ENCODE measurements at places on chromosomes 3 and 15.
A peak's percentile ranks its signal among the peaks of the same experiment; 100 is the strongest.

GRCh38 chr15:60385620-60386552 lies 11.9 kb downstream of the ANXA2 start:
- no peak for DNase-seq

- peak; percentile 91 for DNase-seq
These were observed at the start of gene DIS3L for GRCh38 chr15:66293419-66294156. DIS3L (plus strand) TSS chr15:66293568; CDS start chr15:66293597, 29 bp downstream.

- no peak for DNase-seq
These were observed 86.2 kb upstream of the OCA2 start for GRCh38 chr15:28185148-28185895.

DNA sequence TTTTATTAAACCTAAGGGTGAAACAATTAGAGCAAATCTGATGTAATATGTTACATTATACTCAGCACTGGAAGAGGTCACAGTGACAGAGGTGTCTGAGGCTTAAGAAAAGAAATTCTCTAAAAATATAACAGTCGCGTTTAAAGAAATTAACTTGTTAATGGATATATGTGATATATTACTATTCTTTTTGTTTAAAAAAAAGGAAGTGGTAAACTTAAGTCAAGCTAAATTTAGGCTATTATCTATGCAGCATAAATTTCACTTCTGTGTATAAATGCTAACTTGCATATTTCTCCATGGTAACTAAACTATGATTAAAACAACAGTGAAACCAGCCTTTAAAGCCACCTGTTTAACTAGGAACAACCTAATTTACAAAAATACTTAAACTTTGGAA lies 191.3 kb downstream of the FOXP1 start:
- DNase-seq, result no peak

GRCh38 chr3:151979906-151980305 lies 106.5 kb downstream of the SUCNR1 start:
- DNase-seq, result no peak

GRCh38 chr15:62344806-62345539 lies 179.9 kb upstream of the C2CD4B start:
- DNase-seq, result peak; percentile 77

DNA sequence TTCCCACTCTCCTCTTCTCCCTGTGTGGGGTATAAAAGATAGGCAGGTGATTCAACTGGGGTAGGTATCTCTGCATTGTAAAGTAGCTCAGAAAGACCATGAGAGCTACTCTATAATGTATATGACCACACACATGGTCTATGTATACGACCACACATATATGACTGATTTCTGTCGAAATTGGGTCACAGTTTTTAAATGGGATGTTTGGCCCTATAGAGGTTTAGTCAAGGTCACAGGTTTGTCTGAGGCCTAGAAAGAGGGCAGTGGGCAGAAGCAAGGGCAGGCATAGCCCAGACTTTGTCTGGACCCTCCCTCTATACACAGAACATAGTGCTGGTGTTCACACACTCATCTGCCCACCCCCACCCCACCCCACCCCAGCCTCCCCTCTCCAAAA lies 4.4 kb downstream of the LAMP3 start:
- DNase-seq, result no peak

DNA sequence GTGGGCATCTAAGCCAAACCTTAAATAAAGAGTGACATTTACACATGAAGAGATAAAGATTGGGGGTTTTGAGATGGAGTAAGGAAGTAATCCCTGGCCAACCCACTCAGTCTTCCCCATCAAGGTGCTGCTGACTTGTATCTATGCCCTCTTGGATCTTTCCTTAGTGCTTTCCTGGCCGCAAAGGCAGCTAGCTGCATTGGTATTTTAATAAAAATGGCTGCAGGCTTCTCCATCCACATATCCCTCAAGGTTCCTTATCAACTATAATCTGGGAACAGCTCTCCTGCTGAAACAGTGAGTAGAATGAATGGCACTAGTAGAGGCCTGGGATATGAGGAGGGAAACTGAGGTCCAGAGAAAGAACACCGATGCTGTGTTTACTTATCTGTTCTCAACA lies 122.2 kb upstream of the ANKRD28 start:
- DNase-seq, result no peak

DNA sequence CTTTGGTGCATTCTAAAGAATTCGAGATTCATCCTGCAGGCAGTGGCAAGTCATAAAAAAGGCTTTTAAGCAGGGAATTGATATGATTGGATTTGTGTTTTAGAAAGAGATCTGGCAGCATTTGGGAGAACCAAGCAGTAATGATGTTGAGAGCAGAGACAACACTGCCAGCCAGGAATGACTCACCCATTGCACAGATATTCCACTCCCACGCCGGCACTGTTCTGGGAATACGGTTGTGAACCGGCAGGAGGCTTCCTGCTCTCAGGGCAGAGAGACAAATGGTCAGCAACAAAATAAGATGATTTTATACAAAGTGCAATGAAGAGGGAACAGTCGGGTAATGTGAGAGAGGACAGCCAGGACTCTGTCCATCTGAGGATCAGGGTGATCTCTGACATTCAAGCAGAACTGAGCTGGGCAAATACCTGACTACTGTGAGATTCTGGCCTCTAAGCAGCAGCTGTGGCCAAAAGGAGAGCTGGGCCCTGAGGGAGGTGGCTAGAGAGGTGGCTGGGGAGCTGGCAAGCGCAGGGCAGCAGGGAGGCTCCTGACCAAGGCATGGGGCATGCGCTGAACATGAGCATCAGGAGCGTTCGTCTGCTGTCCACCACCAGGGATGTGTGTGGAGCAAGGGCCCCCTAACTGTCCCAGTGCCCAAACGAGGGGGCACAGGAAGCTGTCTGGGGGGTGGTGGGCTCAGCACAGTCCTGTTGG lies 56.1 kb upstream of the PLXNA1 start:
- DNase-seq, result no peak

GRCh38 chr15:26382444-26383072 lies 390.3 kb downstream of the GABRB3 start:
- no peak for DNase-seq

DNA sequence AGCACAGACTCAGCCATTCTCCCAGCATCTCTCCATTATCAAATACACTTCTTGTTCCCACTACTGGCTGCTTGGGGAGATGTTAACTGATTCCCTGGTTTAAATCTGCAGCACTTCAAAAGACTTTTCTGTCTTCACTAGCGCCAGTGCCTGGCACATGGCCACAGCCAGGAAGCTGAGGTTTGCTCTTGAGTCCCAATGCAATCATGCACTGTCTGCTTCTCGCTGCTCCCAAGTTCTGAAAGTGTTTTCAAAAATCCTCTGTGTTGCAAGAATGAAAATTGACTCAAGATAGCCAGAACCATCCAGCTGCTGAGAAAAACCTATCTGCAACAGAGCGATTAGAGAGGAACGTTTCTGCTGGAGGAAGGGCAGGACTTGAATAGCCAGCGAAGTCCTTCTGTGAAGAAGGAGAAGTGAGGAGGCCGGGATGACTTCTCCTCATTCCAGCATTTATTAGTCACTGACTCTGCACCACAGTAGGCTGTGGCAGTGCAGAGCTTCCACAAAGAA lies 358.4 kb upstream of the NR2F2 start:
- DNase-seq, result no peak

DNA sequence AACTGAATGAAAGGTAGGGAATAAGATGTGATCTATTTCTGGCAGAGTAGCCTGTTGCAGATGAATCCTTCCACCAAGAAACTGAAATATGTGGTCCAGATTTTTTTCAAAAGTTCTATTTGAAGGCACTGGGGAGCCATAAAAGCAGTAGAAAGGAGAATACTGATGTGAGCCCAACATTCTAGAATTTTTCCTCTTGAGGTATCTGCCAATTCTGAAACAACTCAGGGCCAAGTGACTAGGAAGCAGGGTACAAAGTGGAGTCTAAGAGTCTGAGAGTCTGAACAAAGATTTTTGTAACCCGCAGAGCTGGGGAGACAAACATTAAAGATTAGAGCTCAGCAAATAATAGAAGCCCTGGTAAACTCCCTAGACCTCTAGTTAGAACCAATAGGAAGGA lies 58.3 kb upstream of the SLCO3A1 start:
- DNase-seq, result no peak

- DNase-seq, result no peak
These were observed 135.5 kb upstream of the SGO1 start for GRCh38 chr3:20321391-20322047.

DNA sequence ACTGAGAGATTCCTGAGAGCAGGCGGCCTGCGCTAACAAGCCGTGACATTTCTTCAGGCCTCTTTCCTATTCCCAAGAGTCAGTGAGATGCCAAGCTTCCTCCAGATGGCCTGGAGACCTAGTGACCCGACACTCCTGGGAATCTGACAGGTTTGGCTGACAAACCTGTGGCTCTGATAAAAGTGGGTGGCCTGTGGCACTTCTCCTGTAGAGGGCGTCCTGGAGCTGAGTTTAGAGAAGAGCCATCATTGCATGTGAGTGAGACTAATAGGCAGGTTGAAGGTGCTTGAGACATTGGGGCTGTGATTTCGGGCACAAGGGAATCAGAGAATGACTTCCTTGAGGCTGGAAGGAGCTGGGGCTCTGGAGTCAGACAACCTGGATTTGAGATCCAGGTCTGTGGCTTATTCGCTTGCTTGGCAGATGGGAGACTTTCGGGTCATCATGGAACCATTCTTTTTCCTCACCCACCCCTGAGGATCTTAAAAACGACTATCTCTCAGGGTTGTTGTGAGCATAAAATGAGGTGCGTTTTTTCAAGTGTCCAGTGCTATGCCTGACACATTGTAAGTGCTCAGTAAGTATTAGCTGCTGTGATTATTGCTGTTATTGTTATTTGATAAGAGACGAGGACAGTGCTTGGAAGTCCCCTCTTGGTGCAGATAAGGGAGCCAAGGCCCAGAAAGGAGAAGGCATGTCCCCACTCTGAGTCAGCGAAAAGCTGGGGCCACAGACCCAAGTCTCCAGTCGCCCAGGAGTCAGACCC lies 77.2 kb downstream of the SCN10A start:
- no peak for DNase-seq

DNA sequence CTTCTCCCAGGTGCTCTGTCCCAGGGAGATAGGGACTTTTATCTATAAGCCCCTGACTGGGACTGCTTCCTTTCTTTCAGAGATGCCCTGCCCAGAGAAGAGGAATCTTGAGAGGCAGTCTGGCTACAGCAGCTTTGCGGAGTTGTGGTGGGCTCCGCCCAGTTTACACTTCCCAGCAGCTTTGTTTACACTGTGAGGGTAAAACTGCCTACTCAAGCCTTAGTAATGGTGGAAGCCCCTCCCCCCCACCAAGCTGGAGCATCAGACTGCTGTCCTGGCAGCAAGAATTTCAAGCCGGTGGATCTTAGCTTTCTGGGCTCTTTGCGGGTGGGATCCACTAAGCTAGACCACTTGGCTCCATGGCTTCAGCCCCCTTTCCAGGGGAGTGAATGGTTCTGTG lies 253.8 kb upstream of the ARL6 start:
- no peak for DNase-seq

GRCh38 chr3:24145981-24146822 lies 201.1 kb downstream of the NR1D2 start:
- DNase-seq, result no peak

GRCh38 chr3:193207290-193208273 lies 33.4 kb upstream of the PLAAT1 start:
- no peak for DNase-seq

GRCh38 chr3:79326642-79327041 lies 441.2 kb downstream of the ROBO1 start:
- DNase-seq, result no peak

- no peak for DNase-seq
These were observed 252.1 kb upstream of the TMCO5A start for GRCh38 chr15:37682304-37682703.

GRCh38 chr3:76645724-76646123 lies 394.2 kb upstream of the ROBO2 start:
- DNase-seq, result no peak

DNA sequence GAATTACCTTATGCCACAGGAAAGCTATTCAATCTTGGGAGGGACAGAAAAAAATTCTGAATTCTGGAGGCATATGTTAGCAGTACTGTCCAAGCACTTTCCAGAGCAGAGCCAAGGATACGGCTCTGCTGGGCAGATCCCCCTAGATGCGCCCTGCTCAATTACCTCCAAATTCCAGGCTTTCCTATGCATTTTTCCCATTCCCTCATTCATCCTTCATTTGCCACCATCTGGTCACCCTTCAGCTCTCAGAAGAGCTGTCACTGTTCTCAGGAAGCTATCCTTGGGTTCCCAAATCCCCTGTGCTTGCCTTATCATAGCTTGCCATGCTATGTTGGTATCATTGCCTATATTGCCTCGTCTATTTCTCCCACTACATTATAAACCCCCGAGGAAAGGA lies 45.2 kb downstream of the RYK start:
- DNase-seq, result no peak

- no peak for DNase-seq
These were observed 43.6 kb downstream of the SST start for GRCh38 chr3:187626581-187626980.

GRCh38 chr3:83498361-83499016 lies 1460.3 kb upstream of the CADM2 start:
- no peak for DNase-seq

DNA sequence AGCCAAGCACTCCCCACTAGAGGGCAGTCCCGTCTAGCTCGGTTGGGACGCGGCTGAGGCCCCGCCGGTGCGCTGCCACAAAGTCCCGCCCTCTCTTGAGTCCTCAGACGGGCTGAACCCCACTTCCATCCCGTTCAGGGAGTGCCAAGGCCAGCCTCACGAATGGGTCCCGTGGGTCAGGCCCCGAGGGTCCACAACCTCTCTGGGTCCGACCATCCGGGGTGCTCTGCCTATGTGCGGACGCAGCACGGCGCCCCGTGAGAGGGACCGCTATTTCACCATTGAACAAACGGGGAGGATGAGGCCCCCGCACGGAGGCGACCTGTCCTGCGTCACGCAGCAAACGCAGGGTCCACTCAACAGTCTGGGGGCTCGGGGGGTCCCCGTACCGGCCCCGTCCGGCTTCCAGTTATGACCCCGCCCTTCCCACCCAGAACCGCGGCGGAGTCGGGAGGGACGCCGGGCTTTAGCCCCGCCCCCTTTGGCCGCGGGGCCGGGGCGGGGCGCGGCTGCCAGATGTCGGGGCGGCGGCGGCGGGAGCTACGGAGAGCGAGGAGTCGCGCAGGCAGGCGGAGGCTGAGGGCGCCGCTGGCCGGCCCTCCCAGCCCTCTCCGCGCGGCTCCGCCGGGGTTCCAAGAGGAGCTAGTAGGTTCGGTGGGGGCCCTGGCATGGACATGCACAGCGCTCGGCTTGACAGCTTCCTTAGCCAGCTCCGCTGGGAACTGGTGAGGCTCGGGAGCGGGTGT lies at the start of gene INKA1:
INKA1 (plus strand) TSS at position 543 of the 746 bp plus-strand sequence; CDS start at position 675, 132 bp downstream.
- DNase-seq, result peak; percentile 94

GRCh38 chr3:29741231-29741630 lies 460.4 kb downstream of the RBMS3 start:
- DNase-seq, result no peak

DNA sequence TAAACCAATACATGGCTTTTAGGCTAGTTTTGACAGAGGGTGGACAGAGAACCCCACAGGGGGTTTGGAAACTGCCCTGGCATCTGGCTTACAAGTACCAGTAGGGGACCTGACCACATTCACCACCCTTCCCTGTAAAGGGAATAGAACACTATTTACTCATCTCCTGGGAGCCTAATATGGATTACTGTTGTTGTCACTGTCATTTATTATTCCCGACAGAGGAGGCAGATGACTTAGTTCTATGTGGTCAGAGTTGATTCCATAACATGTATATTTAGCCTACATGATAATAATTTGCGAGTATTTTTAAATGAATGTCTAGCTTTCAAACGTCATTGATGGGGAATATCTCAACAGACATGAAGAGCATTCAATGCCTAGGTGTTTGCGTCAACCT lies 15.9 kb downstream of the ZBTB38 start:
- no peak for DNase-seq

All from right kidney (tissue), 9 donors.